M059J (cell line): ENCODE measurements at places on chromosomes 11 and 22. TPM values are rescaled to one million over a fixed set of nuclear protein-coding genes. Genes with fewer than 3 reads are reported as not detected.
A peak's percentile ranks its signal among the peaks of the same experiment; 100 is the strongest.

The OR8G1 gene
- not detected in 2 replicates for total RNA-seq

The DTX4 gene
- 0.37 and 0.39 TPM in 2 replicates for total RNA-seq

The PAFAH1B2 gene
- 104 and 152 TPM in 2 replicates for total RNA-seq

The MUC5AC gene
- not detected in 2 replicates for total RNA-seq

The OR51I1 gene
- not detected in 2 replicates for total RNA-seq

The CABP4 gene
- 6.9 and 9.0 TPM in 2 replicates for total RNA-seq

The TSPAN32 gene
- total RNA-seq = 0.07 TPM in 1 of 2 replicates, not detected in the other

The KDM4D gene
- 1.4 and 4.3 TPM in 2 replicates for total RNA-seq

The OR51B4 gene
- 2.0 TPM in 1 of 2 replicates, not detected in the other for total RNA-seq

The FJX1 gene
- 10.5 and 14.4 TPM in 2 replicates for total RNA-seq

The NAT10 gene
- total RNA-seq = 22.5 and 40.3 TPM in 2 replicates

The PKNOX2 gene
- total RNA-seq = not detected in 2 replicates

The NLRP10 gene
- 0.12 and 2.1 TPM in 2 replicates for total RNA-seq

GRCh38 chr22:22431271-22432220, 77.0 kb downstream of the ZNF280B start:
- DNase-seq = peak; percentile 36

DNA sequence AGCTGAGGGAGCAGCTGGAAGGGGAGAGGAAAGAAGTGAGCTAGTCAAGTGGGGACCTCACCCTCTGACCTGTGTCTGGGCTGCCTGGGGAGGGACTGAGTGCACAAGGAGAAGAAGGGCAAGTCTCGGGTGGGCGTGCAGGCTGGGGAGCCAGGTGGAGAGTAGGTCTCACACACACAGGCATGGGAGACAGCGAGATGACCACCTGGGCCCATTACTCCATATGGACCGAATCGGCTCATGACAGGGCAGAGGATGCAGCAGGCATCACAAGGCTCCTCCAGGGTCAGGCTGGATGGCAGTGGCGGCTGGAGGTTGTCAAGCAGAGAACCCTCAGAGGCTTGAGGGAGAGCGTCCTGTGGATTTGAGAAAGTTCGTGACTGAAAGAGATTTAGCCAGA, 63.5 kb downstream of the CEP164 start:
- no peak for DNase-seq

- DNase-seq = no peak
Measured at GRCh38 chr11:13480198-13480597, 15.6 kb downstream of the PTH start.

DNA sequence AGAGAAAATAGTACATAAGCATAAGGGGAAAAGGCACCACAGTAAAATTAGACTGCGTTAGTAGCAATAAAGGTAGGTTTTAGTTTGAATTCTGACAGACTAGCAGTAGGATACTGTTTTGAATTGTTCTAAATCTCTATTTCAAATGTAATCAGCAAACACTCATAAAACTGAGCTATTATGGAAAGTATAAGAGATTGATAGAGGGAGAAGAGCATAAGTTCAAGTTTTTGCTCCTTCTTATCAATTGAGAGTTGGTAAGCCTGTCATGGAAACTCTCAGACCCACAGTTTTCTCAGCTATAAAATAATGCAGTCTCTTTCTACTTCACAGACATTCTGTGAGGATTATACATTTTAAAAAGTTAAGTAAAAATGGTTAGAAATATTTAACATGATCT, 840.2 kb upstream of the CNTN5 start:
- DNase-seq = no peak

DNA sequence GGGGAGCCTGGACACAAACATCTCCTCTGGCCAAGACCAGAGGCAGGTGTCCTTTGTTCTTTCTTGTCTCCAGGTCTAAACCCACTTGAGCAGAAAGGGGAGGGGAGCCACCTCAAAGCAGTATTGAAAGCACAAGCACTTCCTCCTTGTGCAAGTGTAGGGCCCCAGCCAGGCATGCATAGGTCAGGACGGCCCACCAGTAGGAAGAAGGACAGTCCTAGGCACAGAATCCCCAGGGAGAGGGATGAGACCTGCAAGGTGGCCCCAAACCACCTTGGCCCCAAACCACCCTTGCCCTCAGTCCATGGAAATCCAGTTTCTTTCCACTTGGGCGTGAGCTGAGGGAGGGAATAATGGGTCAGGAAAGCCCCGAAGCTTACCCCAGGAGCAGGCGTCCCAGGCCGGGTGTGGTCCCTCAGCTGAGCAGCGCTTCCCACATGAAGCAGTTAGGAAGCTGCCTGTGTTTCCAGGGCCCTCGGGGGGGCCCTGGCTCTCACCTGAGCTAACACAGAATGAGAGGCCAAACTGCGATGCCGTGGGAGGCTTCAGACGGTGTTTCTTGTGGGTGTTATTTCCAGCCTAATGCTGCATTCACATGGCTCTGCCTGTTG, 20.4 kb upstream of the IGSF9B start:
- no peak for DNase-seq

DNA sequence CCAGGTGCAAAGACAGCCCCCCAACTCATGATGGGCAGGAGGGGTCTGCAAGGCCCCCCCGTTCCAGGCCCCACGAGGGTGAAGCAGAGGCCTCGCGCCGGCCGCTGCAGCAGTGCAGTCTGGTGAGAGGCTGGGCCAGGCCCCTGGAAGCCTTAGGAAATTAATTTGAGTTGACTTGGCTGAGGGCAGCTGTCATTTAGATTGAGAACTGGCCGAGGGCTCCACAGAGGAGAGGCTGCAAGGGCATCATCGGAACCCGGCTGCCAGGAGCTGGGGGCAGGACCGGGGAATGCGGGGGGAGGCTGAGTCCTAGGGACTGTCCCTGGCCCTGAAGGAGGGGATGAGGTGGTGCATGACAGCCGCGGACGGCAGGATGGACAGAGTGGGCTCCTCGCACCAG, 39.9 kb downstream of the MN1 start:
- DNase-seq = no peak

GRCh38 chr11:133040289-133040900, 491.9 kb downstream of the OPCML start:
- peak; percentile 2 for DNase-seq

- DNase-seq = no peak
Measured at GRCh38 chr22:19492504-19493174, 12.9 kb downstream of the CDC45 start.

GRCh38 chr11:18046116-18046777, at the start of gene TPH1:
TPH1 (minus strand) TSS chr11:18046269; CDS start chr11:18040762, 5,507 bp downstream.
- DNase-seq = peak; percentile 65

- no peak for DNase-seq
Measured at GRCh38 chr11:58023435-58023931, at the start of gene OR9Q1. OR9Q1 (plus strand) TSS chr11:58023881; CDS start chr11:58179445, 155,564 bp downstream.

DNA sequence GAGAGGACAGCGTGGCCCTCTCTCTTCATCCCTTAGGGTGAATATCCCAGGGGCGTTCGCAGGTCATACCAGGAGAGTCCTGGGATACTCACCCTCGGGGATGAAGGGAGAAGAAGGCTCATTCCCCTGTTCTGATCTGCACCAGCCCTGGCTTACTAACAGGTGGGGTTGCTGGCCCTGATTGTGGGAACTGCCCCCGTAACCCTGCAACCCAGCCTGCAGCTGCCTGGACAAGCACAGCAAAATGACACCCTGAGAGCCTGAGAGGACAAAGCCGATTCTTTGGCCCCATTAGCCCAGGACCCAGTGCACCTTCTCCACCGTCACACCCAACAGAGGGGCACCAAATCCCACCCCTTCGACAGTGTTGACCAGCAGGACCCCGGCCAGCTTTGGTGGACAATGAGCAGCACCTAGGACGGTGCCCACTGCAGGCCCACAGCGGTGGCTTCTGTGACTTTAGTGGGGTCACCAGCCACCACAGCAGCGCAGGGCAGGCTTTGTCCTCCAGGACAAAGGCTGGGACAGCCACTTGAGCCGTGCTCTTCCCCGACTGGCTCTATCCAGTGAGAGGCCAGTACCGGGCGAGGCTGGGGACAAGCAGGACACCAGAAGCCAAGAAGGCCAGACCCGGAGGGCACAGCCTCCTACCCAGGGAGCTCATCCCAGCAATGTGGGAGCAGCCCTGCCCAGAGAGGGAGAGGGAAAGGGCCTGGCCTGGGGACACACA, 98.5 kb upstream of the RTL6 start:
- no peak for DNase-seq

DNA sequence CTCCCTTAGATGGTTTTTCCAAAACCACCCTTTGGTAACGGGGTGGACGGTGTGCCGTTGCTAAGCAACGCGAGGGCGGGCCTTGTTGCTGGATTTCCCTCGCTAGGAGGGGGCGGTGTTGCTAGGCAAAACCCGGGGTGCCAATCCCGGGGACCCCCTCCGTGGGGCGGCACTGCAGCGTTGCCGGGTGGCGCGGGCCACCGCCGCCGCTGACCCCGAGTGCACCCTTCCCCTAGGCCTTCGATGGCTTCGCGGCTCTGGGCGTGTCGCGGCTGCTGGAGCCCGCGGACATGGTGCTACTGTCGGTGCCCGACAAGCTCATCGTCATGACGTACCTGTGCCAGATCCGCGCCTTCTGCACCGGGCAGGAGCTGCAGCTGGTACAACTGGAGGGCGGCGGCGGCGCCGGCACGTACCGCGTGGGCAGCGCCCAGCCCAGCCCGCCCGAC, 8.9 kb downstream of the EHBP1L1 start:
- no peak for DNase-seq

DNA sequence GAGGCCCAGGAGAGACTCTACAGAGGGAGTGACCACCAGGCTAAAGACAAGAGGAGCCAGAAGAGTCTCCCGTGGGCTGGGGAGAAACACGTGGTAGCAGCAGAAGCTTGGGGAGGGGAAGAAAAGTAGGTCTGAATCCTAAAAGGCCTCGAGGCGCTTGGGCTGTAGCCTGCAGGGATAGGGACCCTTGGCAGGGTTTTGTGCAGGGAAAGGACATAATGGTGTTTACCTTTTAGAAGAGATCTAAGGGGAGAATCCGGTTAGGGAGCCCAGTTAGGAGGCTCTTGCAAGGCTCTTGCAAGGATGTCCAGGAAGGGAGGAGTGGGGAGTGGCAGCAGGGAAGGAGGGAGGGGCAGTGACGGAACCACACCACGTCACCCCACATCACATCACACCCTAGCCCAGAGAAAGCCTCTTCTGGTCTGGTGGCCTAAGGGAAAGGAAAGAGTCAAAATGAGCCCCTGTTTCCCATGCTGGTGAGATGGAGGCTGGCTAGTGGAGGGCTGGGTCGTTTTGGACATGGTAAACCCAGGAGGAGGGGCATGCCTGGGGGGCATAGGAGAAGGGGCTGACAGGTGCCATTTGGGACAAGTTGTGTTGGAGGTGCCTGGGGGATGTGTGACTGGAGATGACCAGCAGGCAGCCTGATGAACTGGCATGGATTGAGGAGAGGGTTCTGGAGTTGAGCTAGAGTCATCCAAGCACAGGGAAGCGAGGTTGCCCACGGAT, 6.2 kb upstream of the FAM83F start:
- DNase-seq = no peak

DNA sequence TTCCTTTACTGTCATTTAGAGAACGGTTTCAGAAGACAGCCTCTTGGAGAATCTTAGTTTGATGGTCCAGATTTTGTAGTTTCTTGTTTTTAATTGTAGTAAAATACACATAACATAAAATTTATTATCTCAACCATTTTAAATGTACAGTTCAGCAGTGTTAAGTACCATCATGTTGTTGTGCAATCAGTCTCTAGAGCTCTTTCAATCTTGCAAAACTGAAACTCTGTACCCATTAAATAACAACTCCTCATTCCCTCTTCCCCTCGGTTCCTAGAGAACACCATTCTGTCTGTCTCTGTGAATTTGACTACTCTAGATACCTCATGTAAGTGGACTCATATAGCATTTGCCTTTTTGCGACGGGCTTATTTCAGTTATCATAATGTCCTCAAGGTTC, 69.8 kb downstream of the GRIK4 start:
- DNase-seq = no peak

DNA sequence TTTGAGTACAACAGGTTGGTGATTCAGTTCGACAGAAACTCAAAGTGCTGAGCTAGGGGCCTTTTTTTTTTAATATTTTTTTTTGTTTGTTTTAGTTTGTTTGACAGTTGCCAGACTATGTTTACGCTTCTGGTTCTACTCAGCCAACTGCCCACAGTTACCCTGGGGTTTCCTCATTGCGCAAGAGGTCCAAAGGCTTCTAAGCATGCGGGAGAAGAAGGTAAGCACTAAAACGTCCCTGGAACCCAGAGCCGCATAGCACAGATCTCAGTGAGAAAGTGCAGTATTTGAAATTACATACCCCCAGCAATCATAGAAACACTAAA, 649 bp downstream of the PRRG4 start:
- DNase-seq = peak; percentile 51

DNA sequence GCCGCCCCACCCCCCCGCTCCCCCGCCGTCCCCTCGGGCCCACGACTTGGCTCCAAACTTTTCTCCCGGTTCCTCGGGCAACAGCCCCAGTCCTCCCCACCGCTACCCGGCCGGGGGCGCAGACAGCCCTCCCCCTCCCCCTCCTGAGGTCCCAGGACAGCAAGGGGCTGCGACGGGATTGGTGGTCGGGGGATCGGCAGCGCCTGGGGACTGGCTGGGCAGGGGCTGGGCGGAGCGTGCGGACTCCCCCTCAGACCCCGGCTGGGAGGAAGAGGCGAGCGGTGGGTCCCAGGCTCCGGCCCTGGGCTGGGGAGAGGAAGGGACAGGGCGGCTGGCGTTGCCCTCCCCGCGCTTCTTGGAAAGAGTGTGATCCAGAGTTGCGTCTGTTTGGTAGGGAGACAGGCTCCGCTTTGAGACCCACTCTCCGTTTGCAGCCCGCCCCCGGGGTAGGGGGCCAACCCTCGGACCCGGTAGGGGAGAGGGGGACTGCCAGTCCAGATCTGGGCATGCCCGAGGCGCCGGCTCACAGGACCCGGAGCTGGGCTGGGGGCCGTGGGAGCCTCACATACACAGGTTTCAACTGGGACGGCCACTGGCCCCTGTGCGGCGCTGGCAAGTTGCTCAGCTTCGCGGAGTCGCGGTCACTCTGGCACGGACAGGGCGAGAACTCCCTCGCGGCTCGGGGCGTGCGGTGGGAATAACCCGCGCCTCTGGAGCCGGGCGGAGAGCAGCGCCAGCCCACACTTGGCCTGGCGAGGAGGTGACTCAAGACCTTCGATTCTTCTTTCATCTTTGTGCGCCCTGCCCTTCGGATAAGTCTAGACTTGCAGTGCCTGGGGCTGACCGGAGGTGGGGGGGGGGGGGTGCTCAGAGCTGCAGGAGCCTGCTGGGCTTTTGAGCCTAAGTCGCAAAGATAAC, 999 bp downstream of the TSKU start:
- DNase-seq = peak; percentile 90

- no peak for DNase-seq
Measured at GRCh38 chr11:23221366-23221765, 361.1 kb upstream of the CCDC179 start.

- DNase-seq = no peak
Measured at GRCh38 chr22:27815826-27816530, 14.4 kb upstream of the MN1 start.

- DNase-seq = no peak
Measured at GRCh38 chr22:25753252-25753651, 11.3 kb downstream of the MYO18B start.
